ENCODE measurements at places on chromosomes 2 and 18.
A peak's percentile ranks its signal among the peaks of the same experiment; 100 is the strongest.

GRCh38 chr18:64747803-64748202, 598.9 kb upstream of the LINC00305 start:
- no peak for DNase-seq

DNA sequence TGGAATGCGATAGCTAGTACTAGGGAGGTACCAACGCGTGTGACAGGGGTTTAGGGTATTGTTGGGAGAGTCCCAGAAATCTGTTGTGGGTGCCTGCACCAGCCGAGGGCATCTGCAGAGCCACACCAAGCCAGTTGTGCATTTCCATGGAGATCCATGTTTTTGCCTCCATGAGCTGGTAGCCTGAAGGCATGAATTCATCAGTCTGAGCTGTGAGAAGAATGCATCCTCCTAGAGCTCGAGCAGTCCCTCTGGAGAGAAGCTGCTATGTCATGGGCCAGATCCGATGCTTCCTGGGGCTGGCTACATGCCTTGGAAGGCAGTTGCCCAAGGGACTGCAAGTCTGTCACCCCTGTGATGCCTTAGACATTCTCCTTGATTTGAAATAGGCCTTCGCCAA, 57.9 kb downstream of the LIPG start:
- DNase-seq, result no peak

DNA sequence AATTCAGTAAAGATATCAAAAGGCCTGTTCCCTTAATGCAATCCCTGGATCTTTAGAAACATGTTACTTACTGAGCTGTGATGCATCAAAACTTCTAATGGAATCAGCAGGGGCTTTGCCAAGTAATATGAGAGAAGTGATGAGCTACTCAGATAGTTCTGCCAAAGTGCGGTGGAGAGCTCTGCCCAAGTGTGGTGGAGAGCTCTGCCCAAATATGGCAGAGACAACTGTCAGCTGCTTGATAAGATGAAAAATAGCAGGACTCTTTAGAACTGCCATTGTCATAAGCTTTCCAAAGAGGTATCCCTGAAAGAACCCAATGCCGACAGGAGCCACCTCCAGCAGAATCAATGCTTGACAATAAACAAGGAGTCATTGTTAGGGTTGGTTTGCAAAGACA, 167.9 kb upstream of the SLC39A10 start:
- no peak for DNase-seq

DNA sequence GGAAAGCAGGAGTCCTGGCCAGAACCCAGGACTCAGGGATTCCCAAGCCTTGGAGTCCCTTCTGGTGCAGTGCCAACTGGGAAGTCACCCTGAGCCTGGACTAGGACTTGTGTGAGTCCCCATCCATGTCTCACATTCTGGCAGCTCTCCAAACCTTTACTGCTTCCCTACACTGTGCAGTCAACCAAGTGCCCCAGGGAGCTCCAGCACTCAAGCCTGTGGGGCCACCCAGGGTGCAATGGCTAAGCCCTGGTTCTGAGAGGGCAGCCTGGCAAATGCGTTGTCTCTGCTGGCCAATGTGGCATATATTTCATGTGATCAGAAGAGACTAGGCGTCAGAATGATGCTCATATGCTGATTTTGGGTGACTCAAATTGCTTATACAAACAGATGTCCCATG, 223.4 kb downstream of the SP3 start:
- DNase-seq, result no peak

DNA sequence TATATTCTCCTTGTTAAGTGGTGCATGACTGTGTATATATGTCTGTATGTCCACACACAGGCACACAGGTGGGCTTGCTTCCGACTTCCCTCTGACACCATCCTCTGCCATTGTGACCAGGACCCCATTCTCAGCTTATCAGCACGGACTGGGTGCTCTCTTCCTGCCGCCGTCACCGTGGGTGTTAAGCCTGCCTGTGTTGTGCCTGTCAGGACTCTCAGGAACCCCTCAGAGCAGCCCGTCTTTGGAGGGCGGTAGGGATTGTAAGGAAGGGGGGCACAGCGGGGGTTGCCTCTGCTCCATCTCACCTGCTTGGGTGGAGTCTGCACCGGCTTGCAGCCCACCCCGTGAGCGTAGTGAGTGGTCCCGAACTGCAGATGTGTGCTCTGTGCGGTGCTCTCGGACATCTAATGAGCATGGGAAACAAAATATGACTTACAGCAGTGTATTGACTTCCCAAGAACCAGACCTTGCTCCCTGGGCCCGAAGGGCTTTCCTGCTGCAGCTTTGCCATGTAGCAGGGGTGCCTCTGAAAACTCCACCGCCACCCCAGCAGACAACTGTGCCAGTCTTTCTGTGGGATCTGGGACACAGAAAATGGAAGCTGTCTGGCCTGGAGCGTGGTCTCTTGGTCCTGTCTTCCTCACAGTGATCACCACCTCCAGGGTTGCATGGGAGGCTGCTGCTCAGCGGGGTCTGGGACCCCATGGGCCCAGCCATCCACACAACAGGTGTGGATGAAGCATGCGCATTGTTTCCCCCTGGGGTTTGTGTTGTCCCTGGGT, 58.9 kb downstream of the SH3RF3 start:
- DNase-seq, result no peak

- DNase-seq, result no peak
Observed at GRCh38 chr2:227877421-227878310, 6.2 kb downstream of the DAW1 start.

DNA sequence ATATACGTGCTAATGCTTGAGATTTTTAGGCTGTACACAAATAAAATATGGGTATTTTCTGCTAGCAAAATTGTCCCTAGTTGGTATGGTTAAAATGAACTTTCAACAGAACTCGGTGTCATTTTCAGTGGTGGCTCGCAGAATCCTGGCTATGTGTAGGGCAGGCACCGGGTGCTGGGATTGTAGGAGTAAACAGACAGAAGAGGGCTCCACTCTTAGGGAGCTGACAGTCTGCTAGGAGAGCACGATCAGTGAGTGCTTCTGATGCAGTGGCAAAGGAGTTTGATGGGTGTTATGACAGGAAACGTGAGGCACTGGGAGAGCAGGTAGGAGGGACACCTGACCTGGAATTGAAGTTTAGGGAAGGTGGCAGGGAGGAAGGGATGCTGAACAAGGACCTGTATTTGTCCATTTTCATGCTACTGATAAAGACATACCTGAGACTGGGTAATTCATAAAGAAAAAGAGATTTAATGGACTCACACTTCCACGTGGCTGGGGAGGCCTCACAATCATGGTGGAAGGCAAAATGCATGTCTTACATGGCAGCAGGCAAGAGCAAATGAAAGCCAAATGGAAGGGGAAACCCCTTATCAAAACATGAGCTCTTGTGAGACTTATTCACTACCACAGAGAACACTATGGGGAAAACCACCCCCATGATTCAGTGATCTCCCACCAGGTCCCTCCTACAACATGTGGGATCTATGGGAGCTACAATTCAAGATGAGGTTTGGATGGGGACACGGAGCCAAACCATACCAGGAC, 105.4 kb upstream of the LCLAT1 start:
- no peak for DNase-seq

DNA sequence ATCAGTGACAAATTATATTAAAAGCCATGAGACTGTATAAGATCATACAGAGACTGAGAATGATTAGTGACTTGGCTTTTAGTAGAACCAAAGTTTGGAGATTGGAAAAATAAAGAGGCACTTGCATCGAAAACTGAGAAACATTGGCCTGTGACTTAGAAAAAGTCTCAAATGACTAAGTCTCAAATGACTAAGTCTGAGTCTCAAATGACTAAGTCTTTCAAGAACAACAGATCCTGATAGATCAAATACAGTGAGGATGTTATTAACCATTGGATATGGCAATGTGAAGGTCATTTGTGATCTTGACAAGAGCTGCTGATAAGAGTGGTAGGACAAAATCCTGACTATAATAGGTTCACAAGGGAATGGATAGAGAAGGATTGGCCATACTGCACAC, 135.5 kb upstream of the FANCL start:
- no peak for DNase-seq

GRCh38 chr18:51513517-51513916, 316.0 kb upstream of the MEX3C start:
- DNase-seq, result no peak

GRCh38 chr2:30039101-30039500, 107.7 kb upstream of the YPEL5 start:
- DNase-seq, result no peak

DNA sequence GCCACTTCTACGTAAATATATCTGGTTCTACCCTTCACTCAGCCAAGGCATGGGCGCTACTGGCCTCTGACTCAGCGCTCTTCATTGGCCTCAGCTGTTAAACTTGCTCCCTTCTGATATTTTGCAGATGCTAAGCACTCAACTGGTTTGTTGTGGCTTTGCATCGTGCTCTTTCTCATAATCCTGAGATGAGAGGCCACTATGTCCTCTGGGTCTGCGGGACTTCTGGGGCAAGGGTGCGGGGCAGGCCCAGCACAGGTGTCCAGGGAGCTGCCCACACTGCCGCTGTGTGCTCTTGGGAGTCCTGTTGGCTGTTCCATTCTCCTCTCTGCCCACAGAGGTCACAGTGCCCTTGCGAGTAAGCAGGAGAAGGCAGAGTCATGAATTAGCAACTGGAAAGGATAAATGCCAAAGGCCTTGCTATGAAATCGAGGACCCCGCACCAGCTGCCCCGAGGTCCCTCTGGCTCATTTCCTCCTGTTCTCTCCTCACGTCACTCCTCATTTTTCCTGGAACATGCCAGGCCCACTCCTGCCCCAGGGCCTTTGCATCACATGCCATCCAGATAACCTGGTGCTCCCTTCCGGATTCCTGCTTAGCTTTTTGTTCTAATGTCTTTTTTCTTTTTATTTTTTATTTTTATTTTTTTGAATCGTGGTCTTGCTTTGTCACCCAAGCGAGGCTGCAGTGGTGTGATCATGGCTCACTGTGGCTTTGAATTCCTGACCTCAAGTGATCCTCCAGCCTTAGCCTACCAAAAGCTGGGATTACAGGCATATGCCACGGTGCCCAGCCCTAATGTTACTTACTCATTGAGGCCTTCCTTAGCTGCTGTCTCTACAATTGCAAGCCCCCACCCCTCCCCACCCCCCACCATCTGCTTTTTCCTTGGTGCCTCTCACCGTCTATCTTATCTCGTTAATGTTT, 34.9 kb upstream of the MAT2A start:
- no peak for DNase-seq

DNA sequence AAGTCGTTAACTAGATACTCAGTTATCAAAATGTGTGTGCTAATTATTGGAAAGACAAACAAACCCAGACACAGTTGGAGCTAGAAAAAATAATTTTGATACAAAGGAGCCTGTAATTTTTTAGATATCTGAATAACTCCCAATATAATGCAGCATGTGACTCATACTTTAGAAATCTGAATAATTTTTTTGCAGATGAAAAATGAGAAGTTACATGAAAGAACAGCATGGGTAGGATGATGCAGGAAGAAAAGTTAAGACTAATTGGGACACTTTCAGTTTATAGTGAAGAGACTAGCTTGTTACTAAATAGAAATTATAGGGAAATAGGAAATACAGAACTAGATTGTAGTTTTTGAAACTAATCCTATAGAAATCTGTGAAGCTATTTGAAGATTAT, 945.8 kb downstream of the CBLN2 start:
- DNase-seq, result no peak

- no peak for DNase-seq
Observed at GRCh38 chr18:9546468-9546867, 67.9 kb downstream of the PPP4R1 start.

- DNase-seq, result no peak
Observed at GRCh38 chr18:23981369-23981980, 33.1 kb upstream of the TTC39C start.

DNA sequence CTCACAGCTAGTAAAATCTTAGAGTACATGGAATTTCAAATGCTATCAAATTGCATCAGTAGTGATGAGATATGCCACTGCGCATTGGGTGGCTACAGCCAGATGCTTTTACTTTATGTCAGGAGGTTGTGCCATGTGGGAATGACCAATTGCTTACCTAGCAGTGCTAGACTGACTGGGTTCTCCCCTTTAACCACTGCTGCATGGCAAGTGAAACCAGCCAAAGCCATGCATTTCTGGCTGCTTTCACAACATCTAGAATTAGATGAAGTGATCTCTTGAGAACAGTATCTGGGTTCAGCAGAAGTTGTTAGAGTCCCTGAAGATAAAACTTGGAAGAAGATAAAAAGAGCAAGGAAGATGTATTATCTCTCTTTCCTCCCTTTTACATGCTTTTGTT, 1174.2 kb upstream of the CDH2 start:
- no peak for DNase-seq

- DNase-seq, result no peak
Observed at GRCh38 chr2:41500895-41501294, 546.9 kb upstream of the PKDCC start.

DNA sequence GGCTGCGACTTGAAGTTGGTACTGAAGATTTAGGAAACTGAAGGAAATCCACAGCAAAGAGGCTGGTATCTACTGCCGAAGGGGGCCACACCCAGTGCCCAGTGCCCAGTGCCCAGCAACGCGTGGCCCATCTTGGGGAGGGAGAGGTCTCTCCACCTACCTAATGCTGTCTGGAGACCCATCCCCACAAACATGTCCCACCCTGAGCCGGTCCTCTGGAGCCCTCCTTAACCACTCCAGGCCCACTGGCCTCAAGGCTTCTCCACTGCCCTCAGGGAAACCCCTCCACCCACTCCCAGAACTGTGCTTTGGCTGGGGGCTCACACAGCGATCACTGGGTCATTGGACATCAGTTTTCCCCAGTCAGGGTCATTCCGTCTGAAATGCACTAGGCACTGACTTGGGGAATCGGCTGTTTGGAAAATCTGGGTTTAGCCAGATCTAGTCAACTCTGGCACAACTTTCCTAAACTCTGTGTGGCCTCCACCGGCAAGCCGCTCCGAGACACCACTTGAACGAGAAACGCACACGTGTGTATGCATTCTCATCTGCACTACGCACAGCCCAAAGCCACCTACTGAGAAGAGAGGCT, 20.1 kb downstream of the GPR55 start:
- DNase-seq, result peak; percentile 25

- DNase-seq, result no peak
Observed at GRCh38 chr2:3902131-3902530, 198.8 kb downstream of the DCDC2C start.

GRCh38 chr18:23824669-23825068, 135.4 kb downstream of the LAMA3 start:
- DNase-seq, result no peak

GRCh38 chr2:144213797-144214196, 306.1 kb downstream of the ZEB2 start:
- DNase-seq, result no peak

- DNase-seq, result no peak
Observed at GRCh38 chr2:9760069-9760901, 83.0 kb upstream of the TAF1B start.

- DNase-seq, result no peak
Observed at GRCh38 chr2:160227293-160227915, 27.3 kb upstream of the ITGB6 start.
